H4 (cell line): ENCODE measurements at places on chromosomes 3 and 15. TPM values are rescaled to one million over a fixed set of nuclear protein-coding genes. Genes with fewer than 3 reads are reported as not detected.

DNA sequence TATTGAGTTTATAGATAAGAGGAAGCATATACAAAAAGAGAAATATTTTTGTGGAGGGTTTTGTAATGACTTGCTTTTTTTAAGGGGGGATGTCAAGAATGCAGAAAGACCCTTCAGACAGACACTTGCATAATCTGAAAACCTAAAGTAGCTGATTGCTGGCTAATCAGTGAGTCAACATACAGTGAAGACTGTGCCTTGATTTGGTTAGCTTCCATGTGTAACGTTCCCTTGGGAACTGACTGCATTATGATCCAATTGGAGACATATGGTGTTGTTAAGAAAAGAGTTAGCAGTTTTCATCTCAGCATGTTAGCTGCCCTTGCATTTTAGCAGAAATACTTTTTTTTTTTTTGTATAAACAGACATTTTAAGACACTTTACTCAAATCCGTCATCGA is 483.2 kb downstream of the RBMS3 start:
- no peak for DNase-seq

SACM1L gene
- total RNA-seq = 16.3 and 23.0 TPM in 2 replicates

DNA sequence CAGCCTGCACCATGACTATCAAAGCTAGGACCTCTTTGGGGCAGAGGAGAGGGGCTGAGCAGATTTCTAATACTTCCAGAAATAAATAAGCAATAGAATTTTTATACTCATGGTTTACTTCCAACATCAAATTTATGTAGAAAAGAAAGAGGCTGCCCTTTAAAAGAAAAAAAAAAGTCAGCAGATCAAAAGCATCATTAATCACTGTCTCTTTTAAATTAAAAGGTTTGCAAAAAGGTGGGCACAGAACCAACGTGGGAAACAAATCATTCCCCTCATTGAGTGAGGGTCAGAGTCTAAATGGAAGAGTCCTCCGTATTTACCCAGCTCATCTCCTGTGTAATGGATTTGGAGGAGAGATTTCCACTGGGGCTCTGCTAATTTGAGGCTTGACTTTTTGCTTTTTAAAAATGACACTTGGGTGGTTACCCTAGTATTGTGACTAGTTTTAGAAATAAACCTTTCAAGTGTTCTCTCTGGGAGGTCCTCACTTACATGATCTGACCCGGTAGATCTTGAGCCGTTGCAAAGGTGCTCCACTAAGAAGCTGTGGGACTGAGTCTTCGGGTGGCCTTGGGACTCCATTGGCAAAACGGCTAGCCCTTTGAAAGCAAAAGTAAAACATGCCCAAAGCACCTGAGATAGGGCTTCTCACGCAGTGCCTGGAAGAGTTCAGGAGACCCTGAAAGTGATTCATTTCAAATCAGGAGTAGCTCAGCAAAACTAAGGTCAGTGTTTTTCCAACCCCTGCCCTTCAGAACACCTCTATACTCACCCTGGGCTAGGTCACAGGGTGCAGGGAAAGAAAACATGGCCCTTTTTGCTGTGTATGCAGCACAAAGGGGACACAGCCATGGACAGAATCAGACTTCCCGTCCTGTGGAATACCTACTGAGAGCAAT is 320.9 kb downstream of the FOXP1 start:
- DNase-seq = no peak

DNA sequence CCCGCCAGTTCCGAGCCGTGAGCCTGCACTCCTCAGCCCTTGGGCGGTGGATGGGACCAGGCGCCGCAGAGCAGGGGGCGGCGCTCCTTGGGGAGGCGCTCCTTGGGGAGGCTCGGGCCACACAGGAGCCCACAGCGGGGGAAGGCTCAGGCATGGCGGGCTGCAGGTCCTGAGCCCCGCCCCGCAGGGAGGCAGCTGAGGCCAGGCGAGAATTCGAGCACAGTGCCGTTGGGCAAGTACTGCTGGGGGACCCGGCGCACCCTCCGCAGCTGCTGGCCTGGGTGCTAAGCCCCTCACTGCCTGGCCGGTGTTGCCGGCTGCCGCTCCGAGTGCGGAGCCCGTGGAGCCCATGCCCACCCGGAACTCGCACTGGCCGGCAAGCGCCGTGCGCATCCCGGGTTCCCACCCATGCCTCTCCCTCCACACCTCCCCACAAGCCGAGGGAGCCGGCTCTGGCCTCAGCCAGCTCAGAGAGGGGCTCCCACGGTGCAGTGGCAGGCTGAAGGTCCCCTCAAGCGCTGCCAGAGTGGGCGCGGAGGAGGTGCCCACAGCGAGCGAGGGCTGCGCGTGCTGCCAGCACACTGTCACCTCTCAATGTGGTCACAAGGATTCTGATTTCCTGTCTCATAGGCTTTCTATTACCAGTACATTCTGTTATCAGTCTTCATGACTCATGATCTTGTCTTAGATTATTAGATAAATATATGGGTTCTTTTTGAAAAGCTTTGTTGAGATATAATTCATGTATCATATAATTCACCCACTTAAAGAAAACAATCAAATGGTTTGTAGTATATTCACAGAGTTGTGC is 44.0 kb upstream of the LRIG1 start:
- no peak for DNase-seq

DNA sequence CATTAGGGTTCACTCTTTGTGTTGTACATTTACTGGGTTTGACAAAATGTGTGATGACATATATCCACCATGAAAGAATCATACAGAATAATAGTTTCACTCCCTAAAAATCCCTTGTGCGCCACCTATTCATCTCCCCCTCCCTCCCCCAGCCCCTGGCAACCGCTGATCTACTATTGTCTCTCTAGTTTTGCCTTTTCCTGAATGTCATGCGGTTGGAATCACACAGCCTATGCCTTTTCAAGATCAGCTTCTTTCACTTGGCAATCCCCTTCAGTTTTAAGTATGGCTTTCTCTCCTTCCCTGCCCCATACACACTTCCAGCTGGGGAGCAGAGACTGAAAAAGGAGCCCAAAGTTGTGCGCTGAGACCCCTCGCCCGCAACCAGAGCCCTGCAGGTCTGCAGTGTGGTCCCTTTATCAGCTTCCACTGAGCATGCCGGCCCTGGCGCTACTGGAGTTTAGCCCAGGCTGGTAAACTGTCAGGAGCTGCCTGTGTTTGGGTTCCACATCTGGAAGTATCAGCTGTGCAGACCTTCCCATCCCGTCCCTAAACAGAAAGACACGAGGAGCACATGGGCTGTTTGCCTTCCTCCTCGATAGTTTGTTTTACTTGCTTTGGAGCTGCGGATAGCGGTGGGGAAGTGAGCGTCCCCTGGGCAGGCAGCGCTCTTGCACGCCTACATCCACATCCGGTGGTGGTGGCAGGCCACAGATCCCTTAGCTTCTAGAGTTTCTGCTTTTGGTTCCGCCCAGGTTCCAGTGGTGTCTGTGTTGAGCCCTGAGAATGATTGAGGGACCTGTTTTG is 12.3 kb downstream of the BOC start:
- DNase-seq = no peak
